Natural killer cell (primary cell): ENCODE measurements at places on chromosomes 2 and 18. TPM values are rescaled to one million over a fixed set of nuclear protein-coding genes. Genes with fewer than 3 reads are reported as not detected.

DNA sequence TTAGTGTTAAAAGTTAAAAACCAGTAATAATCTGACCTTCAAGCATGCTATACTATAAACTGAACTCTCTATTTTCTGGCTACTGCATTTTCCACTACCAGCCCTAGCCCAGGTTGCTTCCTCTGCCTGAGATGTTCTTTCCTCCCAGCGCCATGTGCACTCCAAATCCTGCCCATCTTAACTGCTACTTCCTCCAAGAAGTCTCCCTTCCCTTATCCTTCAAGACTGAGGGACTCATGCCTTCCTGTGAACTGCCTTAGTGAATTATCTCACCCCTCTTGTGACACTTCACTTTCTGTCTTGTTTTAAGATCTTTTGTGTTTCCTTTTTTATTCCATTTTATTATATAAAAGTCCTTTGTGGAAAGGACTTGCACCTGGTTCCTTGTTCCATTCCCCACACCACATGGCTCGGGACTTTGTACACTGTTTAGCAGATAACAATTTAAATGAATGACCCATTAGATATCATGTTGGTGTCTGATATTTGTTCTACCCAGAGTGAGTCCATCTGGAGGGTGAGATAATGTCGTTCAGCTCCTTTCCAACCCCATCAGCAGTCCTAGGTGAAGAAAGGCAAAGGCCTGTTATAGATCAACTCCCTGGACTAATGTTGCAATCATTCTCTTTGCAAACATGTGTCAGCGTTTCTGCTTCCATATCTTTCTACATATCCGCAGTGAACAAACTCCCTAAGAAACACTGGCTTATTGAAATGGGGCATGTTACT, 20.9 kb upstream of the AGFG1 start:
- no peak for DNase-seq
- H3K27ac ChIP-seq: no peak overlapping the region
- H3K4me1 ChIP-seq: no peaks in the 10 kb centered on the region
- H3K36me3 ChIP-seq: no peaks in the 10 kb centered on the region

The LYPD6 gene
- total RNA-seq: not detected

DNA sequence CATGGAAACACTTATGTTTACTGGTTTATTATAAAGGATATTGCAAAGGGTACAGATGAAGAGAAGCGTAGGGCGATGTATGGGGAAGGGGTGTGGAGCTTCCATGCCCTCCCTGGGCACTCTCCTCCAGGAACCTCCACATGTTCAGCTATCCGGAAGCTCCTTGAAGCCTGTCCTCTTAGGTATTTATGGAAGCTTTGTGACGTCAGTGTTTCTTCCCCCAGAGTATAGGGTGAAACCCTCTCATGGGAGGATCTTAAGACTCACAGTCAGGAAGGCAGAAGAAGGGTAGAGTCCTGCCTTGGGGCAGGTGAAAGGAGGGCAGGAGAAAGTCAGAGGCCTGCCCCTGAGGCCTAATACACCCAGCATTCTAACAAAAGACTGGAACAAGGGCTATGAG, 61.3 kb upstream of the CREB1 start:
- peaks cover 6% of the 10 kb centered on the region for H3K4me1 ChIP-seq
- H3K36me3 ChIP-seq: no peaks in the 10 kb centered on the region
- no peak for DNase-seq

The KCNS3 gene
- not detected for total RNA-seq
